ENCODE measurements at places on chromosomes 16 and 17.

GRCh38 chr16:78396673-78397072 is 297.2 kb downstream of the WWOX start:
- no peak for DNase-seq

DNA sequence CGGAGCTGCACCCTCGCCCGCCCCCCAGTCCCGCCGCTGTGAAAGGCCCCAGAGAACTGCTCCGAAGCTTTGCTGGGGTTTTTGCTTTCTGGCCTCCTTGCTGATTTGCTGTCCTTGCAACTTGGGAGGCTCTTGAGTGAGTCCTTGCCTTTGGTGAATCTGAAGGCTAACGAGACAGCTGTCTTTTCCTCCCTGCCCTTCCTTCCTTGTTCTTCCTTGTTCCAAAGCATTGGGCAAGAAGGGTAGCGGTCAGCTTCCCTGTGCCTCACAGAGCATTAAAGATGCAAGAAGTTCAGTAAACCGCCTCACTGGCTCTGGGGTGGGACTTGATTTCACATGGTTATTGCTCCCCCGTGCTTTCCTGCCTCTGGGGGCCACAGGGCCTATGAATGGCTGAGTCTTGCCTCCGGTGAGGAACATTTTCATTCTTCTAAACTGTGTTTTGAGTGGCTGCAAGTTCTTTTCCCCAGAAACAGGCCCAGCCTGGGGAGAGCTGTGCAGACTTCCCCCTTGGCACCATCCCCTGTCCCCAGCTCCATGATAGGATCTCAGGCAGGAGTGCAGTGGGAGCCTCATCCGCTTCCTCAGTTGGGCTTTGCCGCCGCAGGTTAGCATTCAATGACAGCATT is 1.4 kb downstream of the YPEL2 start:
- peak; percentile 22 for DNase-seq

GRCh38 chr17:4208238-4208637 is 55.5 kb downstream of the ANKFY1 start:
- DNase-seq, result no peak

GRCh38 chr17:44467108-44467507 is 36.1 kb downstream of the GPATCH8 start:
- DNase-seq, result no peak

- no peak for DNase-seq
These were observed 27.9 kb downstream of the ADCY7 start for GRCh38 chr16:50293994-50294855.

DNA sequence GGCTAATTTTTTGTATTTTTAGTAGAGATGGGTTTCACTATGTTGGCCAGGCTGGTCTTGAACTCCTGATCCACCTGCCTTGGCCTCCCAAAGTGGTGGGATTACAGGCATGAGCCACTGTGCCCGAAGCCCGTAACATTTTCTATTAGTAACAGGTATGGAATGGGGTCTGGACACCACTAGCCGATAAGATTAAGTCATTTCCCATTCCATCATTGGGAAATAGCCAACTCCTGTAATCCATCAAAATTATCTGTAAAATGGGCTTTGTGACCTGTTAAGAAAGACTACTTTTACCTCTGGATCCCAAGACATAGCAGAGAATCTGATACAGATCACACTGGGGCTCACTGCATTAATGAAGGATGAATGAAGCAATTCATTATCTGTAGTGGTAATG is 3.9 kb upstream of the LUC7L3 start:
- no peak for DNase-seq

DNA sequence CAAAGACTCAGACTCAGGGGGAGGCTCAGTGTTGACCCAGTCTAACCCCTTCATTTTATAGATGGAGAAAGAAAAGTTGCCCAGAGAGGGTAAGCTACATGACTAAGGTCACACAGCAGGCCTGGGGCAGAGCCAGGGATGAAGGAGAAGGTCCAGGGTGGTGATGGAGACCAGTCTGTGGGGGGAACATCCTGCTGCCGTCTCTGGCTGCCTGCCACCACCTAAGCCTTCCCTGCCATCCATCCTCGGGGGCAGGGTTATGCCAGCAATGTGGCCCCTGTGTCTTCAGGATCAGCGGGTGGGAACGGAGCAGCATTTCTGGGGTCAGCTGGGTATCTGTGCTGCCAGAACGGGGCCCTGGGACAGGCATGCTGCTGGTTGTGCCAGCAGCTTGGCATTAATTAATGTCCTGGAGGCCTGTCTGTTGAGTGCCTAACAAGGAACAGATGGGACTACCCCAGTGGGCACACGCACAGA is 5.5 kb downstream of the DOK4 start:
- DNase-seq, result no peak

GRCh38 chr16:17369421-17370222 is 101.1 kb downstream of the XYLT1 start:
- peak; percentile 13 for DNase-seq

- no peak for DNase-seq
These were observed 356.9 kb downstream of the C16orf95 start for GRCh38 chr16:86960266-86960665.

GRCh38 chr16:47358816-47359215 is 102.0 kb downstream of the ITFG1 start:
- DNase-seq, result no peak

- no peak for DNase-seq
These were observed 113.1 kb downstream of the SNX29 start for GRCh38 chr16:12089492-12090150.

GRCh38 chr16:49599704-49600103 is 226.1 kb downstream of the C16orf78 start:
- no peak for DNase-seq

- peak; percentile 17 for DNase-seq
These were observed 6.8 kb upstream of the CYB5B start for GRCh38 chr16:69417520-69418199.

DNA sequence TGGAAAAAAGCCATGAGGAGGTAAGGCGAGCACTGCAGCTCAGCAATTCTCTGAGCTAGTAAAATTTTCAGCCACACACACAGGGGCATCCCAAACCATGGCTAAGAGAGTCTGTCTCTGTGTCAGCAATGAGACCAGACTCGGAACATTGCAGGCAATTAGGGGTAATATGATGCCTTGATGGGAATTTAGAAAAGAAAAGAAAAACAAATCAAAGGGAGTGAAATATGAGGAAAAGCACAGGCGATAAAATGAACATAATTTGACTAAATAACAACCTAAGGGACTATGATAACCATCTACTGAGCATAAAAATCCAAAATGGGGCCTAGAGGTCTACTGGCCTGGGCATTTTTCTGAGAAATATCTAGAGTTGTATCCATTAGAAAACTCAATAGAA is 546.0 kb upstream of the PSMD7 start:
- no peak for DNase-seq

DNA sequence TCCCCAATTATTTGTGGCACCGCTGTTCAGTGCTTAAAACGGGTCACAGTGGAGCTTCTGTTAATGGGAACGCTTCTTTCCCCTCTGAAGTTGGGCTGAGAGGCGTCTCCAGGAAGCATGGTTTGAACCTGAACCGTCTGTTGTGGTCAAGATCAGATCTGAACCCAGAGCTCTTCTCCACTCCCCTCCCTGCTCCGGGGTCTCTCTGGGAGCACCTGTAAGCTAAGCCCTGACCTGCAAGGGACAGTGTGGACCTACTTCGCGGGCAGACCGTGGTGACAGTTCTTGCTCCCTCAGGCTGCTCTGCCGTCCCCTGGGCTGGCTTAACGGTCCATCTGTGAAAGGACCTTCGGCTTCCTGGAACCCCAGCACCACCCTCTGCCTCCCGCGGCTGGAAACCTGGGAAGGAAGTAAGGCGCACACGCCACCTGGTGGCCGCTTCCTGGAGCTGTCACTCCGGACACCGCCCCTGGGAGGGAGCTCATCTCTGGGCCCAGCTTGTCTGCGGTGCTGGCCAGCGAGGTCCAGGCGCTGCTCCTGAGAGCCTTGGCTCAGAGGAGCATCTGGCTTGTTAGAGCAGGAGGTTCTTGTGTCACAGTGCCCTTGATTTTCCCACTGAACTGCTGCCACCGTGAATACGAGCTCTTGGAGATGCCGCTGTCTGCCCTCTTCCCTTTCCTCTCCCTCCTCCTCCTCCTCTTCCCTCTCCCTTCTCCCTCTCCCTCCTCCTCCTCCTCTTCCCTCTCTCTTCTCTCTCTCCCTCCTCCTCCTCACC is 518.5 kb upstream of the EEF2KMT start:
- DNase-seq, result peak; percentile 33

GRCh38 chr17:69516225-69516624 is 101.7 kb downstream of the MAP2K6 start:
- no peak for DNase-seq

DNA sequence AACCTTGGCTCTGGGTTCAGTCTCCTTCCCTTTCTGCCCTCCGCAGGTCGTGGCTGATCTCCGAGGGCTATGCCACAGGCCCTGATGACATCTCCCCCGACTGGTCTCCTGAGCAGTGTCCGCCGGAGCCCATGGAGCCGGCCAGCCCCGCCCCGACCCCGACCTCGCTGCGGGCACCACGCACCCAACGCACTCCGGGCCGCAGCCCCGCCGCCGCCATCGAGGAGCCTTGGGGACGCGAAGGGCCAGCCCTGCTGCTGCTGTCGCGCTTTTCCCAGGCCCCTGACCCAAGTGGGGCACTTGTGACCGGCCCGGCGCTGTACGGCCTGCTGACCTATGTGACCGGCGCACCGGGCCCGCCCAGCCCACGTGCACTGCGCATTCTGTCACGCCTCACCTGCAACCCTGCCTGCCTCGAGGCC is 5.1 kb downstream of the ARMC5 start:
- no peak for DNase-seq

DNA sequence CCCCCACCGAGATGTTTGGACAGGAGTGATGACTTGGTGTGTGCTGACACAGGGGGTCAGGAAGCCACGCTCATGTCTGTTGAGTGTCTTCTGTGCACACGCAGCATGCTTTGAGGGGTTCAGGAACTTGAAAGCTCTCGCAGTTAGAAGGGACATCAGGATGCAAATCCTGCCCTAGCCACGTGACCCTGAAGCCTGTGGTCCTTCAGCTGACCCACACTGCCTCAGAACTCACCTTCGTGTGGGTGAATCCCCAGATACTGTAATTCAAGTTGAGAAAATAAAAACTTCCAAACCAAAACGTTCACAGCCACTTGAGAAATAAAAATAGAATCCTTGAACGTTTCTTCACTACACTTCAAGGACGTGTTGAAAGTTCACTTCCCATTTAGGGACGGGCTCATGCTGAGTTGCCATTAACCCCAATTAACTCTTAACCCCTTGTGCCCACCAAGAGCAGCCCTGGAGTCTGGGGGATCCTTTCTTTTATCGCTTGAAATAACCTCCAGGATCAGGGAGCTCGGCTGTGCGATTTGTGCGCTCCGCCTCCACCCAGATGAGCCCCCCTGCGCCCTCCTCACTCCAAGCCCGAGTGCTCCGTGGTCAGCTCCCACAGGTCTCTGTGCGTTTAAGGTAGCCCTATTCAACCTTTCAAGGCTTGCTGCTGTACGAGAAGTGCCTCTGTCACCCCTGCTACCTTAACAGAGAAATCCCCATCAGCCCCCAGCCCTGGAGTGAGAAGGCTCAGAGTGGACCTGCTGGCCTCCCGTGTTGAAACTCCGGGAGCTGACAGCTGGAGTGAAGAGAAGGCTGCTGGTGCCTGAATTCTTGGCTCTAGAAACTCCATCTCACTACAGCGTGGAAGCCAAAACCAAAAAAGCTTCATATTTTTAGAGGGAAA is 36.2 kb upstream of the NAT9 start:
- no peak for DNase-seq

DNA sequence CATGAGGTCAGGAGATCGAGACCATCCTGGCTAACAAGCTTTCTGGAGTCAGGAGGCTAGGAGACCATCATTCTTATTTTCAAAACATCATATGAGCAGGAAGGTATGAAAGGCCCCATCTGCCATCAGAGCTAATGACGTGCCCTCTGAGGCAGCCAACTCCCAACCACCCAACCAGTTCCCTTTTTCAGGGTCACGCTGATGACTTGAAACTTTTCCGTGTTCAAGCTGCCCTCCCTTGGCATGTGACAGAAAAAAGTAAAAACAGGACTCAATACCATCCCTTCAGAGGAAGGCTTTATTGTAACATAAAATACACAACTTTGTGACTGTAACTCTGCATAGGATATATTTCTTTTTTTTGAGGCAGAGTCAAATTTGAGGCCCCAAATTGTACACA is 4.6 kb upstream of the GHDC start:
- DNase-seq, result no peak

DNA sequence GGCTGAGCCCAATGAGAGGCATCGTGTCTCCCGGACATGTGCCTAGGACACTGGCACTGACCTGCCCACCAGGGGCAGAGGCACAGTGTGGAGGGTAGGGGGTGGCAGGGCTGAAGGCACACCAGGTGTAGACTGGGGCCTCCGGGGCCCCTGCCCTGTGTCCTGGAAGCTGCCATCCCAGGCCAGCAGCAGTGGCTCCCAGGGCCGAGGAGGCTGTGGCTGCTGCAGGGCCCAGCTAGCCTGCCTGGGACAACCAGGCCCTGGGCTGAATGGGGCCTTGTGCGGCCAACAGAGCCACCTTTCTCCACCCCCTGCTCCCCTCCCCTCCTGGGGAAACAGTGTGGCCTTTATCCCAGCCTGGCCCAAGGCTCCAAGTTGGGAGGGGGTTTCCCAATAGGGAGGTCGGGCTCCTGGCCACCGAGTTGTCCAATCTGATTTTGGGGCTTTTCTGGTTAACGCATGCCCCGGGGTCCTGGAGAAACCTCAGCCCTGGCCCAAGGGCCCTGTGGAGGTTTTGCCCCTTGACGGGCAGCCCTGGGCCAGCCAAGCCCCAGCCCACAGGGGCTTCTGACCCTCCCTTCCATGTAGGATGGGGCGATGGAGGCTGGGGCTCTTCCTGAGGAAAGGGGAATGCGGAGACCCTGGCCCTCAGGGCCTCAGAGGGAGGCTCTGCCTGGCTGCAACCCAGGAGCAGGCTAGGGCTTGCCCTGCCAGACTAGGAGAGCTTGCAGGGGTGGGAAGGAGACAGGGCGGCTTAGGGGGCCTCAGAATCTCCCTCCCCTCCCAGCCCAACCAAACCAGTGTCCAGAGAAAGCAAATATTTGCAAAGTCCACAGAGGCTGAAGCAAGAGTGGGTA is 4.2 kb downstream of the MTSS2 start:
- peak; percentile 78 for DNase-seq

DNA sequence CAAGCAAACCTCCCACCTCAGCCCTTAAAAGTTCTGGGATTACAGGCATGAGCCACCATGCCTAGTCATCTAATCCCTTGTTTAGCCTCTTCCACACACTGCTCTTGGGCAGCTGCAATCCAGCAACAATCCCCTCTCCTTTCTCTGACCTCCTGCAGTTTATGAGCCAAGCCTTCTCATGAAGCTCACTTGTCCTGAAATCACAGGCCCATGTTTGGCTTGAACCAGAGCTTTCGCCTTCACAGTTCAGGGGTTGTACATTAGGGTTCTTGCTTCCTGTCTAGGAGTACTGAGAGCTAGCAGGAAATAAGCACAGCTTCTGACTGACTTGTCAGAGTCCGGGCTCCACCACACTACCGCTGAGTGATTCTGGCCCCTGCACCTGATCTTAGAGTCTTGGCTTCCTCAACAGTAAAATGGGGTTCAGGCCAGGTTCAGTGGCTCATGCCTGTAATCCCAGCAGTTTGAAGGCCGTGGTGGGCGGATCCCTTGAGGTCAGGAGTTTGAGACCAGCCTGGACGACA is 16.3 kb downstream of the ERAL1 start:
- DNase-seq, result no peak

GRCh38 chr17:28335959-28336871 is 654 bp downstream of the TNFAIP1 start:
- no peak for DNase-seq

- DNase-seq, result no peak
These were observed 6.7 kb upstream of the KRT31 start for GRCh38 chr17:41404024-41404671.
